HT-29 (cell line): ENCODE measurements at places on chromosomes 5 and 9. TPM values are rescaled to one million over a fixed set of nuclear protein-coding genes. Genes with fewer than 3 reads are reported as not detected.

FAM78A gene
- 0.57 and 1.2 TPM in 2 replicates for total RNA-seq

DNA sequence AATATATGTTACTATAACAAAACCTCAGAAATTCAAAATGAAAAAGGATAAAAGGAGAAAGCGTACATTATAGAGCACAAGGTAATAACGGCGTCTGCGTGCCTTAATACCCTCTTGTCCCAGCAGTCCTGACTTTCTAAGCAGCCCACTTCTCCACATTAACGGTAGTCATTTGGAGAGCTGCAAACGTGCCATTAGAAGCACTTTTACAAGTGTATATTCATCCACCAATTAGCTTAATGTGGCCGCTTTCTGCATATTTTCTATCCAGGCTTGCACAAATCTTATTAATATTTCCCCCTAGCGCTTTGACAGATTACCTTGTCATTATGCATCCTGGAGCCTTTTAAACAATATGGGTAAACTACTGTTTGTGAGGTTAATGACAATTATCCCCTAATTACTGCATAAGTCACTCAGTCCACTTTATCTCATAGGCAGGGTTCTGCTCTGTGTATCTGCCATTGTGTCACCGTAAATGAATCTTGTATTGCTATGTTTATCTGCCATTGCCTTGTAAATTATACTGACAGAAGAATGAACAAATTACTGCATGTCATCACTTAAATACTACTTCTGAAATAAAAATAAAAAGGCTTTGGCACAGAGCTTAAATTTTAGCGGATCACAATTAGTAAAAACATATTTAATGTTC is 421.3 kb downstream of the BNC2 start:
- no peak for DNase-seq

- DNase-seq = no peak
These were observed 113.4 kb downstream of the ST8SIA4 start for GRCh38 chr5:100789694-100790093.

DNA sequence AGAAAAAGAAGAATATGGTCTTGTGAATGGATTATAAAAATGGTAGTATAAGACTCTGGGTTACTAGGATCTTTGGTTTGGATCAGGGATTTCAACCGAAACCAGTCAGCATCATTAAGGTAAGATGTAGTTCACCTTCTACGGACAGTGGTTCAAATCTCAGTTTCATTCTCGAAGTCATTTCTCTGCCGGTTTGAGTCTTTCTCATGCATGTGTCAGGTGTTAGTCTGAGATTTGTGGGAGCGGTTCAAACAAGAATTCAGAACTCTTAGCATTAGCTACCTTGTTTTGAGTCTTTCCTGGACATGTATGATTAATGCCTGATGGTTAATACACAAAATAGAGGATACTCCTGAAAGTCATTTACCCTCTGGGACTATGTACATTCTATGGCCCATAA is 735.9 kb upstream of the NUDT12 start:
- no peak for DNase-seq

- DNase-seq = no peak
These were observed 102.5 kb downstream of the LIFR start for GRCh38 chr5:38453921-38454320.

- DNase-seq = no peak
These were observed 117.9 kb upstream of the PRDM9 start for GRCh38 chr5:23389291-23390101.
